ENCODE measurements at places on chromosomes 7 and 10.

- no peak for DNase-seq
Measured at GRCh38 chr7:13628239-13629001, 361.0 kb downstream of the ETV1 start.

GRCh38 chr10:44966816-44967509, 7.4 kb downstream of the RASSF4 start:
- DNase-seq: no peak

- no peak for DNase-seq
Measured at GRCh38 chr7:22480523-22481075, 19.4 kb downstream of the STEAP1B start.

- DNase-seq: no peak
Measured at GRCh38 chr10:2049560-2049959, 312.2 kb upstream of the ADARB2 start.

GRCh38 chr10:12906051-12906541, 95.4 kb downstream of the CCDC3 start:
- no peak for DNase-seq

GRCh38 chr10:77139252-77140160, 498.1 kb downstream of the KCNMA1 start:
- no peak for DNase-seq

- no peak for DNase-seq
Measured at GRCh38 chr7:18425227-18425626, 70.3 kb upstream of the HDAC9 start.

DNA sequence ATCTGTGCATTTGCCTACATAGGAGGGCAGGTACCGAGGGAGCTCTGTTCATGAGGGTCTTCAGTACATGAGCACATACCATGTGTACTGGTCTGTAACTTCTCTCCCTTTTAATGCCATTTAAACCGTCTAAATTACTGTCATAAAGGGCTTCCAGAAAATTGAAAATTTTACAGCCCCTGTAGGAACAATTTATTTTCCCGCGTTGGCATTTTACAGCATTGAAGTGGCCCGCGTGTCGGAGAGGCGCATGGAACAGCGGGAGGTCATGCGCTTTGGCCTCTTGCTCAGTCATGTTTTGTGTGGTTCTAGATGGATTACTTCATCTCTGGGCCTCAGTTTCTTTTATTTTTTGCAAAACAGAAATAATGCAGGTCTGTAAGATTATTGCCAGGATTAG, 9.8 kb downstream of the WIPI2 start:
- no peak for DNase-seq

DNA sequence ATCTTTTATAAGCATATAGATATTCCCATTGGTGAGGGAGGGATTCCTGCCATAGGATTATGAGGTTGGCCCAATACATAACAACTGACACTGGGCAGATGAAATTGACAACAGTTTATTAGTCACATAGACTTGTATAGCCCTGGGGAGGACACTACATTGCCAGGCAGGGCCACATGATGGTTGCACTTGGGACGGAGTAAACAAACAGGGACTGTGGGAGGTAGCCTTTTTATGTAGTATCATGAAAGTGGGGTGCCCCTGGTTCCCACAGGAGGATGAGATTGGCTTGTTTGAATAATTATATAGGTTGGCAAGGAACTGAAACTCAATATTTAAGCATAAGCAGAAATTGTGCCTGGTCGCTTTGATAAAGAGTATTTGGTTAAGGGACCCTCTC, 23.5 kb downstream of the TRIM24 start:
- DNase-seq: no peak

DNA sequence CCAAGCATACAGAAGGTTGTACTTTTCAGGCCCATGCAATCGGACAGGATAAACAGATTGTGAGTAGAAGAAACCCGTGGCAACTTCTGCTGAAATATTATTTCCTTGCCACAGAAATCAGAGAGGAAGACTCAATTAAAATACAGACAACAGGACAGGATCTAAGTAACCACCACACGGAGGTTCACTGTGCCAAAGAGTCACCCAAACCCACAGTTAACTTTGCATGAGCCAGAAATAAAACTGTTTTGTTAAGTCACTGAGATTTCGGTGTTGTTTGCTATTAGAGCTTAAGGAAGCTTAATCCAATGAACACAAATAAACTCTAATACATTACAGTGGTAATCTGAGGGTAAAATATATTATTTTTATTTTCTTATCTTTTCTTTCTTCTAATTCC, 14.0 kb downstream of the PNPLA8 start:
- no peak for DNase-seq

- DNase-seq: no peak
Measured at GRCh38 chr7:120307991-120308545, 35.1 kb downstream of the KCND2 start.

GRCh38 chr10:116444527-116445142, 17.0 kb downstream of the PNLIPRP3 start:
- DNase-seq: peak; percentile 16

DNA sequence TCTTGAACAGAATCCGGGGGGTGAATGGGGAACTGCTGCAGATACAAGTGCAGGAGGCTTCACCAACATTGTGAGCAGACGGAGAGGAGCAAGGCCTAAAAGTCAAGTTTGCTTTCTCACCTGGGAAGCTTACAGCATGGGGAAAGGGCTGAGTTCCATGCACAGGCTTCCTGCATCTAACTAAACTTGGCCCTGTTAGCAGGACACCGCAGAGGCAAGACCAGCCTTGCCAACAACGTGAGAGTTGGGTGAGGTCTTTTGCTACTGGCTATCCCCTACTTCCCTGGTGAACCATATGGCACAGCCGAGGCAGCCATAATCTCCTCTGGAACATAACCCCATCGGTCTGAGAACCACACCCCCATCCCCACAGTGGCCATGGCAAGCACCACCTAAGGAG, 14.2 kb upstream of the ADAM22 start:
- no peak for DNase-seq

- no peak for DNase-seq
Measured at GRCh38 chr7:47458057-47458456, 123.9 kb downstream of the TNS3 start.

- no peak for DNase-seq
Measured at GRCh38 chr7:140214075-140214684, 37.4 kb upstream of the KDM7A start.

- no peak for DNase-seq
Measured at GRCh38 chr7:101177644-101178043, 2.4 kb downstream of the NAT16 start.

DNA sequence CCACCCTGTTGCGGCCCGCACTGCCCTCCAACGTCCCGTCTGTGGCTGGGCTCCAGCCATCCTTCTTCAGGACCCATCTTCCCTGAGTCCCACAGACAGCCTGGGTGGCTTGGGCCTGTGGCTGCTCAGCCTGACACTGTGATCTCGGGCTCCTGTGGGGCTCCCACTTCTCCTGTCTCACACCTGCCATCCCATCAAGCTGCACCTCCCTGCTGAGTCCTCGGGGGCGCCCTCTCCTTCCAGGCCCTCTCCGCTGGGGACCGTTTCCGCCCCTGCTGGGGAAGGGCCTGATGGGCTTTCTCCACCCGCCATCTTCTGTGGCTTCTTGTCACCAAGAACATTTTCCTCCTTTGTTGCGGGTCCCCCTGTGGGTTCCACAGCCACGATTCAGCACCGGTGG, 173.8 kb upstream of the PPP2R2D start:
- no peak for DNase-seq

- DNase-seq: no peak
Measured at GRCh38 chr7:15016766-15017165, 114.2 kb upstream of the DGKB start.

All from germinal center (tissue), 1 donor.